Stimulated activated CD4-positive, alpha-beta T cell treated with anti-CD3 and anti-CD28 coated beads, Interleukin-2, amount 100 ng/mL, for 24 hours (primary cell): ENCODE measurements at places on chromosomes 16 and 17.

DNA sequence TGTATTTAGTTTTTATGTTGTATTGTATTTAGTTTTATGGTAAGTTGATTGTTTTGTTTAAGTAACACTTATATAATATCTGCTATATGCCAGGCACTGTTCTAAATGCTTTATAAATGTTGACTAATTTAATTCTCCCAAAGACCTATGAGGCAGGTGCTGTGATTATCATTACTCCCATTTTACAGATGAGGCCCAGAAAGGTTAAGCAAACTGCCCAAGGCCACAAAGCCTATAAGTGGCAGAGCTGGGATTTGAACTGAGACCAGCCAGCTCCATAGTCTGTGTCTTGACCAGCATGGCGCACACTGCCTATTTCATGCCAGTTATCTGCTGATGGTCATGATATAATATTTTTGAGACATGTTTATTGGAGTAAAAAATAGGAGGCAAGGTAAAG lies 24.0 kb downstream of the IL21R start:
- DNase-seq: no peak

DNA sequence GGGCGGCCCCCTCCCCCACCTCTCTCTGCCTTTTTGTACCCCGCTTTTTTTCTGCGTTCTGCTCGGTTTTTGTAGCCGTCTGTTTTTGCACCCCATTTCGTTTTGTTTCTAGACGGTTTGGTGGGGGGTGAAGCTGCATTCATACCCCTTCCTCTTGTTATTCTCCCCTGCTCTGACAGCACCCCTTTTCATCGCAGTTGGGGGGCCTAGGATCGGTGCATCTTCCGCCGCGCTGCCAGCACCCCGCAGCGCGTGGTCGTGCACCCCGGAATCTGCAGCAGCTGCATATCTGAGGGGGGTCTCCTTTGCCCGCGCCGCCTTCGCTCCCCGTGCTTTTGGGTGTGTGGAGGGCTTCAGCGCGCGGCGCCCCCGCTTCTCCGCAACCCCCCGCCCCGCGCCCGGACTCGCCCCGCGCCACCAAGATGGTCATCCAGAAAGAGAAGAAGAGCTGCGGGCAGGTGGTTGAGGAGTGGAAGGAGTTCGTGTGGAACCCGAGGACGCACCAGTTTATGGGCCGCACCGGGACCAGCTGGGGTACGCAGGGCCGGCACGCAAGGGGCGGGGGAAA lies 455 bp downstream of the ATP1B2 start:
- DNase-seq: no peak

DNA sequence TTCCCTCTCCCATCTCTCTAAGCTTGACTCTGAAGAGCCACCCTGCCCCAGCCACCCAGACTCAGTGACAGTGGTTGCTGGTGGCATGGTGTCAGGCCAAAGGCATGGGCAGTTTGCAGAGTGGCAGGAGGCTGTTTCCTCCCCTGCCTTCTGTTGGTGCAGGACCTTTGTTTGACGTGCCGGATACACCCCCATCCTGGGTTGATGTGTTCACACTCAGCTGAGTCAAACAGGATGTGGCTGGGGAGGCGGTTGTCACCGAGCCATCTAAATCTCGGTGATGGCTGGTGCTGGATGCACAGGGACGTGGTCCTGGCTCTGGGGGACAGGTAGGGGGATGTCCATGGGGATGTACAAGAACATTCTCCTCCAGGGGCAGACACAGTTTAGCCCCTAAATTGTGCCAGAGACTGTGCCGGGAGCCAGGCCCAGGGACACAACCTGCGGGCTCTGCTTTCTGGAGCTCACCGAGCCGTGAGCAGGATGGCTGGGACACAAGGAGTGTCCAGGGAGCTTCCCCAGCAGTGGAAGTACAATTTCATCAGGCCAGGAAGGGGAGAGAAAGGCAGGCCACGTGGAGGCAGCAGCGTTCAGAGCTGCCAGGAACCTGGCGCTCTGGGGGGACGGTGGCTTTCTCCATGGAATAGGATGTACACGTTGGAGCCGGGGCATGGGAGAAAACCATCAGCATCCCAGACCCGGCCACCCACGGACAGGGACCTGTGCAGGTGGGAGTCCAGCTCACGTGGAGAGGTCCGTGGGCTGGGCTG lies 264.2 kb downstream of the SEC14L1 start:
- peak; percentile 85 for DNase-seq

GRCh38 chr17:43945074-43945829 lies 3.0 kb upstream of the PPY start:
- no peak for DNase-seq

- peak; percentile 65 for DNase-seq
Observed at GRCh38 chr16:80948886-80949493, 57.7 kb downstream of the CMC2 start.

- DNase-seq: no peak
Observed at GRCh38 chr16:86529160-86529559, 18.8 kb downstream of the FOXF1 start.

DNA sequence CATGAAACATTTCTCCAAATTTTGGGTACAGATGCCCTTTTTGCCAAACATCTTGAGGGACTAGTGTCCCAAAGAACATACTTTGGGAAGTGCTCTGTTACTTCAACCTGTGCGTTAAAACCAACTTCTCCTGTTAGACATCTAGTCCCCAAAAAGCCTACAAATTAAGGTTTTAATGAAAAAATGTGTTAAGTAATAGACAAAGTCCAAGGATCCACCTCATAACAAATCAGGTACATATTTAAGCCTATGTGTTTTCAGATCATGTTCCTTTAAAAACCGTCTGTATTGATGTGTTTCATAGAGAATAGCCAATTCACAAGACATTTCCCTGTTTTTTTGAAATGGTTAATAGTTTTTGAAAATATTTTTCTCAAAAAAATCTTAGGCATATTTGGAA lies 174.8 kb upstream of the FAM20A start:
- DNase-seq: no peak

DNA sequence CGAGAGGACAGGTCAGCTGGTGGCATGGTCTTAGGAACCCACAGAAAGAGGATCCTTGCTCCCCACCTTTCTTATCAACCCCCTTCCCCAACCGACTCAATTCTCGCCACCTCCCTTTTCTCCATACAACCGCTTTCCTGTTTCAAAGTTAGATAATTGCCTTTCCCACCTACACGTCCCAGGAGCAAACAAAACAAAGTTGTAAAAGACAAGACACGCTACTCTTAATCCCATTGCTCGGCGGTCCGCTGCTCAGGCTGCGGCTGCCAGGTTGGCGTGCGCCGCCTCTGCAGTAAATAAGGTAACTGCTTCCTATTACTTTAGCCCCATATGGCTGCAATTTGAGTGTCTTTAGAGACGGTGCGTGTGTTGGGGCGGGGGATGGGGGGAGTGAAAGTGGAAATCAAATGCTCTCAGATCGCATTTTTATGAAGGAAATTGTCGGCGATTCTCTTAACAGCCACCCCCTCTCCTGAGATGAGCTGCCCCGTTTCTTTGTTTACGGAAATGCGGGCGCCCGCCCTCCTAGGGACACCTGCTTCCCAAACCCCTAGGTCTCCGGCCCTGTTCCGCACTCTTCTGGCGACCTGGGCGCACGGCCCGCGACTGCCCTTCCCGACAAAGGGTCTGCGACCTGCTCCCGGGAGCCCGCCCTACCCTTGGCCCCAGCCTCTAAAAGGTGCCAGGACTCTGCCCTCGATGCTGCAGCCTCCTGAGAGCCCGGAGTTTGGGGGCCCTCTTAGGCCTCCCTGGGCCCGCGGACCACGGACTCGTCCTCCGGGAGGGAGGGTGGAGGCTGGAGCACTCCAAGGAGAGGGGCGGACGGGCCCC lies 3.7 kb upstream of the CBX8 start:
- DNase-seq: peak; percentile 56

- DNase-seq: no peak
Observed at GRCh38 chr17:79005063-79005861, 4.3 kb downstream of the CANT1 start.

GRCh38 chr17:38336838-38337237 lies 6.9 kb downstream of the GPR179 start:
- no peak for DNase-seq

DNA sequence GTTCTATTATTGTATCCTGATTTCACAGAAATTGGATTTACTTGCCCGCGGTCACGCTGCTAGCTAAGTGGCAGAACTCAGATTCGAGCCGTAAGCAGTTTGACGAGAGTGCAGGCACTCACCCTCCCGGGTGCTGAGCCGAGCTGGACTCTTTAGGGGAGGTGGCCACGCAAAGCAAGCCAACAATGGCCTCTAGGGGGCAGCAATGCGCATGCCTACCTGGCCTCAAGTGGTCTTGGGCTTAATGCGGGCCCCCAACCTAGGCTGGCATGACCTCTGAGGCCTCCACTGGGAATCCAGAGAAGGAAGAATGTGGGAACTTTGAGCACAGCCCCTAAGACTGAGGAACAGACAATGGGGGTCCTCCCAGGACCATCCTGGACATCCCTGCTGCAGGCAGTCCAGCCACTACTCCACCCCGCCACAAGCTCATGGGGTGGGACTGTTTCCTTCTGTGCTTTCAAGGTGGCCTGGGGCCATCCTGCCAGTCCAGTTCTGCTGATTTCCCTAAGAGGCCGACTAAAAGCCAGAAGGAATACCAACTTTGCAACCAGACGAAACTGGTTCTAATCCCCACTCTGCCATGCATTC lies 276.5 kb downstream of the XYLT1 start:
- DNase-seq: peak; percentile 71

- DNase-seq: no peak
Observed at GRCh38 chr16:70746708-70747424, 54.1 kb downstream of the VAC14 start.
